ENCODE measurements at places on chromosomes 12 and 14. TPM values are rescaled to one million over a fixed set of nuclear protein-coding genes. Genes with fewer than 3 reads are reported as not detected.

The NTN4 gene
- total RNA-seq = 42.6 TPM

The DEGS2 gene
- 2.1 TPM for total RNA-seq

The TAS2R7 gene
- not detected for total RNA-seq

The ANAPC7 gene
- total RNA-seq = 48.7 TPM

The RNU6-7 gene
- total RNA-seq = not detected

The CALM1 gene
- total RNA-seq = 361 TPM

The OR10P1 gene
- not detected for total RNA-seq

The ADAM20 gene
- total RNA-seq = not detected

The CIROP gene
- total RNA-seq = not detected

The KRT78 gene
- 0.10 TPM for total RNA-seq

The TOMM20L gene
- total RNA-seq = not detected

The TMCC3 gene
- 0.99 TPM for total RNA-seq

The MDGA2 gene
- not detected for total RNA-seq

The TNS2 gene
- 61.9 TPM for total RNA-seq

The SLC10A1 gene
- total RNA-seq = not detected

The IRAK3 gene
- total RNA-seq = 1.4 TPM

The KRT86 gene
- 46.1 TPM for total RNA-seq

The KLRC3 gene
- not detected for total RNA-seq

The HCAR1 gene
- total RNA-seq = 0.02 TPM

The FBLN5 gene
- 7.3 TPM for total RNA-seq

The GALNT16 gene
- 3.0 TPM for total RNA-seq

The RAD51AP1 gene
- total RNA-seq = 28.5 TPM

The SELPLG gene
- total RNA-seq = 0.79 TPM

The ACTR6 gene
- 19.4 TPM for total RNA-seq

The GNPNAT1 gene
- total RNA-seq = 42.8 TPM

The MMP19 gene
- total RNA-seq = 0.38 TPM

The POMT2 gene
- 27.5 TPM for total RNA-seq

The APEX1 gene
- 254 TPM for total RNA-seq

The APAF1 gene
- total RNA-seq = 14.0 TPM

The ST8SIA1 gene
- not detected for total RNA-seq

The GALNT8 gene
- not detected for total RNA-seq

The RERGL gene
- not detected for total RNA-seq

The CPNE6 gene
- total RNA-seq = not detected

The GSC gene
- 0.33 TPM for total RNA-seq

The PSMC1 gene
- 359 TPM for total RNA-seq

The TAS2R9 gene
- not detected for total RNA-seq

The TROAP gene
- total RNA-seq = 88.1 TPM

The SLC35E3 gene
- 15.6 TPM for total RNA-seq

The NFYB gene
- total RNA-seq = 23.8 TPM

The SLC38A4 gene
- total RNA-seq = 0.12 TPM

The ZFHX2 gene
- 0.95 TPM for total RNA-seq

The ADAM21 gene
- total RNA-seq = not detected

All from A549 treated with AZD2906 at 1 μM for 4 hours (cell line).